ENCODE measurements at places on chromosomes 13 and 19. TPM values are rescaled to one million over a fixed set of nuclear protein-coding genes. Genes with fewer than 3 reads are reported as not detected.
A peak's percentile ranks its signal among the peaks of the same experiment; 100 is the strongest.

The CAMSAP3 gene
- not detected for total RNA-seq

- H3K36me3 ChIP-seq: no peaks in the 10 kb centered on the region
- no peaks in the 10 kb centered on the region for H3K27me3 ChIP-seq
- H3K4me1 ChIP-seq: no peaks in the 10 kb centered on the region
Measured at GRCh38 chr13:59734393-59734792, 429.3 kb downstream of the DIAPH3 start.

- H3K4me3 ChIP-seq: peak overlapping the region; percentile 90
- peaks cover 33% of the 10 kb centered on the region for H3K27me3 ChIP-seq
- H3K4me1 ChIP-seq: no peaks in the 10 kb centered on the region
- no peaks in the 10 kb centered on the region for H3K36me3 ChIP-seq
- peak overlapping the region; percentile 99 for H3K27ac ChIP-seq
Measured at GRCh38 chr13:50124536-50125303, 109.5 kb downstream of the KCNRG start.

- H3K36me3 ChIP-seq: no peaks in the 10 kb centered on the region
- peaks cover 7% of the 10 kb centered on the region for H3K4me1 ChIP-seq
- DNase-seq: no peak
- no peaks in the 10 kb centered on the region for H3K27me3 ChIP-seq
Measured at GRCh38 chr13:27131906-27132305, 39.7 kb downstream of the USP12 start.

The ZGLP1 gene
- total RNA-seq: 4.4 TPM

DNA sequence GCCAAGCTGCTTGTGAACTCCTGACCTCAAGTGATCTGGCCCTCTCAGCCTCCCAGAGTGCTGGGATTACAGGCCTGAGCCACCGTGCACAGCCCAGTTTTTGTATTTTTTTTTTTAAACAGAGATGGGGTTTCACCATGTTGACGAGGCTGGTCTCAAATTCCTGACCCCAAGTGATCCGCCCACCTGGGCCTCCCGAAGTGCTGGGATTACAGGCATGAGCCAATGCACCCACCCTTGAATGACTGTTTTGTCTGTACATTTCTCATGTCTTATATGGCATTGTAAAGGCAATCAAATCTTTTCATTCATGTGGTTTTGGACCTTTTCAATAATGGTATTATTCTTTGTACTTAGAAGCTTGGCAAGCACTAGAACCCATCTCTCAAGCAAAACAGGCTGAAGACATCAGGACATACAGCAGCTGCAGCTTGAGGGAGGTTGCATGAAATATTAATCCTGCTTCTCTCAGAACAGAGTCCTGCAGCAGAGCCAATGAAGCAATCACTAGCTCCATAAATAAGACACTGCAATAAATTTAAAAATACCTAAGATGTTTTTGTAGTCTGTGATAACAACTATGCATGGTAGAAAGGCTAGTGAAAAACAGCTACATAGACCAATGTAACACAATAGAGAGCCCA lies 209.9 kb downstream of the TUBA3C start:
- DNase-seq: no peak
- no peaks in the 10 kb centered on the region for H3K27me3 ChIP-seq
- H3K27ac ChIP-seq: no peak overlapping the region
- H3K4me3 ChIP-seq: no peak overlapping the region

DNA sequence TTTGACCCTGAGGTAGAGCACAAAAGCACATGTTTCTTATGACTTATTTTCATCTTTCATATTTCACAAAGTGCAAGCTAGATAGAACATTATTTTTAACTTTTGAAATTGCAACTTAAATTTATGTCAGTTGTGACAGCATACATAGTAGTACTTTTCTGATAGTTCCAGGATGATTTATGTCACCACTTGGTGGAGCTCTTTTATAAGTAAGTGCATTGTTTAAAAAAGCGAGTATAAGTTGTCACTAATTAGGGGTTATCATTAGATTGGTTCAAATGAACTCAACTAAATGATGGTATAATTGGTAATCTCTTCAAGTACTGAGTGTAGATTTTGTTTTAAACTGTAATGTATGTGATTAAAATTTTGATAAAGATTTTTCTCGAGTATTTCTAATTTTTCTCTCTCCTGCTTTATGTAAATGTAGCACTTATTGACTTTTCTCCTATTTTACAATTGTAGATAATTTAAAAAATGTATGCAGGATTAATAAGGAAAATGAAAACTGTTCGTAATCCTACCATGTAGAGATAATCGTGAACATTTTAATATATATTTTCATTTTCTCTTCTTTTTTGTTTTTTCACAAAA lies 31.1 kb downstream of the RB1 start:
- DNase-seq: no peak
- H3K27me3 ChIP-seq: no peaks in the 10 kb centered on the region
- H3K4me1 ChIP-seq: no peaks in the 10 kb centered on the region
- H3K27ac ChIP-seq: peak overlapping the region; percentile 15
- no peak overlapping the region for H3K4me3 ChIP-seq

Data from breast epithelium (tissue), 4 donors.